Astrocyte (in vitro differentiated cells and primary cell): ENCODE measurements at places on chromosomes 5 and 9. TPM values are rescaled to one million over a fixed set of nuclear protein-coding genes. Genes with fewer than 3 reads are reported as not detected.

DNA sequence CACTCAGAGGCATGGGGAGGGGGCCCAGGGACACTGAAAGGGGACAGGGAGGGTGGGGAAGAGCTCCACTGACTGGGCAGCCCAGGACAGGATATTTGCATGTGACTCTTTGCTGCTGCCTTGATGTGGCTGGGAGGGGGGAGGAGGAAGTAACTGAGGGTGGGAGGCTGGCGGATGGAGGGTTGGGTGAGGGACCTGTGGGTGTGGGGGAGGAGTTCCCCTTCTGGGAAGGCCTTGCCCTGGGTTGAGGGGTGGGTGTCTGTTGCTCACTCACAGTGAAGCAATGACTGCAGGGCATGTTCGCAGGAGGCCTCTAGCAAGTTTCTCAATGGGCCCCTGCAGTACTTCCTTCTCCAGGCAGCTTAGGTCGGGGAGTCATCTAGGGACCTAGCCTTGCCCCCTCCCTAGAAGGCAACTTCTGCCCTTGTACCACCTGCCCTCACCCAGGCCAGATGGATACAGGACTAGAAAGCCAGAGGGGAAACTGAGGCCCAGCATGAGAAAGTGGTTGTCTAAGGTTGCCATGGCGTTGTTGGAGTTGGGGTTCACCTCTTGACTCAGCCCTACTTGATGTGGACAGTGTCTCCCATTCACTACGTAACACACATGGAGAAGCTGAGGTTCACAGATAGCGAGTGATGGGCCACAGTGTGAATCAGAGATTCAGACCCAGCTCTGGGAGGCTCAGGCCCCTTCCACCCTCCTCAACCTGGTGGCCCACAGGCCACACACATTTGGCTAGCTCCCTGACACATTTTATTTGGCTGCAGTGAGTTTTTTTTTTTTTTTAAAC is 3.0 kb downstream of the GRK6 start:
- H3K27ac ChIP-seq, result no peak overlapping the region
- H3K27me3 ChIP-seq, result no peaks in the 10 kb centered on the region
- no peak for DNase-seq
- peaks cover 3% of the 10 kb centered on the region for H3K36me3 ChIP-seq

GRCh38 chr5:15021266-15022046 is 149.9 kb upstream of the ANKH start:
- peak overlapping the region; percentile 85 for H3K27ac ChIP-seq
- peak; percentile 89 for DNase-seq
- peaks cover 19% of the 10 kb centered on the region for H3K4me1 ChIP-seq
- no peaks in the 10 kb centered on the region for H3K27me3 ChIP-seq
- no peaks in the 10 kb centered on the region for H3K36me3 ChIP-seq

Gene IL7R
- 5.6 and 10.8 TPM in 2 replicates for total RNA-seq

Gene SLC46A2
- not detected in 2 replicates for total RNA-seq

GRCh38 chr5:40716590-40716989 is 36.9 kb downstream of the PTGER4 start:
- H3K36me3 ChIP-seq, result no peaks in the 10 kb centered on the region
- H3K27me3 ChIP-seq, result no peaks in the 10 kb centered on the region
- no peak for DNase-seq
- H3K4me3 ChIP-seq, result no peak overlapping the region
- peaks cover 2% of the 10 kb centered on the region for H3K4me1 ChIP-seq
- H3K27ac ChIP-seq, result no peak overlapping the region

Gene SVEP1
- 1.1 and 1.5 TPM in 2 replicates for total RNA-seq

DNA sequence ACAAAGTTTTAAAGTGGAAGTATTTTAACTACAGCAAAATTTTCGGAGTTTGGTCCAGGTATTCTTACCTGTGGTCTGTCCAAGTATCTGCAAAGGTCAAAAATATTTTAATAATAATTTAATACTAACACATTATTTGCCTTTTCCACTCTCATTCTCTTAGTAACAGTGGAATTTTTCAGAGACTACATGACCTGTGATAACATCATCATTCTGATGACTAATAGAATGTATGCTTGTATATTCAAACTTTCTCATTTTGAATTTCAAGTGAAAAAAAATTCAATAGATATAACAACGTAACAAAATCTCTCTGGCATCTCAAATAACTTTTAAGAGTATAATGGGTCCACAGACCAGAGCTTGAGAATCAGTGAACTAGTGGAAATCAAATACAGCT is 78.3 kb downstream of the FBXL17 start:
- no peak for DNase-seq
- H3K4me1 ChIP-seq, result no peaks in the 10 kb centered on the region
- no peak overlapping the region for H3K4me3 ChIP-seq
- H3K36me3 ChIP-seq, result no peaks in the 10 kb centered on the region
